Parietal lobe (tissue), 2 donors: ENCODE measurements at places on chromosomes 16 and 17. TPM values are rescaled to one million over a fixed set of nuclear protein-coding genes. Genes with fewer than 3 reads are reported as not detected.

PIRT gene
- 0.63 TPM for total RNA-seq

DNAAF8 gene
- 0.31 TPM for total RNA-seq

CNEP1R1 gene
- total RNA-seq: 46.6 TPM

ADAT1 gene
- 125 TPM for total RNA-seq

PSMD7 gene
- total RNA-seq: 52.3 TPM

ODAD4 gene
- 3.1 TPM for total RNA-seq

TBX4 gene
- total RNA-seq: not detected

PRAC1 gene
- total RNA-seq: not detected

MPP2 gene
- 17.5 TPM for total RNA-seq
